Islet precursor cell (in vitro differentiated cells): ENCODE measurements at places on chromosomes 12 and 14.

GRCh38 chr12:59446116-59446515, 149.7 kb upstream of the SLC16A7 start:
- DNase-seq: peak; percentile 62

DNA sequence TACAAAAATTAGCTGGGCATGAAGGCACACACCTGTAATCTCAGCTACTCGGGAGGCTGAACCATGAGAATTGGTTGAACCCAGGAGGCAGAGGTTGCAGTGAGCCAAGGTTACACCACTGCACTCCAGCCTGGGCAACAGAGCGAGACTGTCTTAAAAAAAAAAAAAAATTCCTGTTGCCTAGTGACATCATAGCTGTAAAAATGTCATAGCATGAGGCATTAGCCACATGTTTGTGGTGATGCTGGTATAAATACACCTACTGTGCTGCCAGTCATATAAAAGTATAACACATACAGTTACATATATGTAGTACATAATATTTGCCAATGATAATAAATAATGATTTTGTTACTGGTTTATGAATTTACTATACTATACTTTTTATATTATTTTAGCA, 22.2 kb downstream of the SLC41A2 start:
- DNase-seq: no peak

DNA sequence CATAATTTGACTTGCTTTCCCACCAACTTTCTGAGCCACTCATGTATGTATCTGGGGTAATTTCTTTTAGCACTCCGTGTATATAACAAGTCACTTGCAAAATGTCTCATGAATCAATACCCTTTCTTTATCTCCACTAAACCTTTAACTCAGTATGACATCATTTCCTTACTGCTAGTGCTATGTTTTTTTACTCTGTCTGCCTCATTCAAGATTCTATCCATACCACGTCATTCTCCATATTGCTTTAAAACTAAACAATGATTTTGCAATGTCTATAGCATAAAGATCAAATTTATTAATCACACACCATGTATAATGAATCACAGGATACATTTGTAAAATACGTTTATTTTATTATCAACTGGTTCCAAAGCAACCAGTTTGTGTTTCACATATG, 178.2 kb downstream of the PIK3C2G start:
- DNase-seq: no peak

GRCh38 chr12:112597986-112598385, 179.2 kb downstream of the PTPN11 start:
- DNase-seq: no peak

DNA sequence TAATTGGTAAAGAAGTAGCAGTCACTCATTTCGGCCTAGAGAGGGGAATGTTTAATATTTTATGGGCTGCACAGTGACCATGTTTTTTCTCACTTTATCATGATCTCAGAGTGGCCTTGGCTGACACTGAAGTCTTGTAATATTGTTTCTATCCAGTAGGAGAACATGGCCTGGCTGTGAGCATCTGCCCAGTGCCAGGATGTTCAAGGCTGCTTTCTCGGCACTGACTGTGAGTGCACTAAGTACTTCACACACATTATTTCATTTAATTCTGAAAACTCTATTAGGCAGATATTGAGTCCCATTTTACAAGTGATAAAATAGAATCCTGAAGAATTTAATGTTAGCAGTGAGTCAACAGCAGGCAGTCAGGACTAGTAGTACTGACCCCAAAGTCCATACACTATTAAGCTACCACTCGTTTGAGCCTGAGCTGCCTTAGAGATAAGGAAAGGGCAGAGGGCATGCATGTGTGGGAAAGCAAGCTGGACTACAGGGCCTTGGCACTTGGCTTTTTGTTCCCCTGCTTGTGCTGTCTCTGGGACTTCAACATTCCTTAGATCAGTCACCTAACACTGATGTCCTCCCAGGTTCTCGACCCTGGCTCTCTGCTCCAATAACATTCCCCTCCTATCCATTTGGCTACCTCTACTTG, 42.2 kb upstream of the APPL2 start:
- no peak for DNase-seq

DNA sequence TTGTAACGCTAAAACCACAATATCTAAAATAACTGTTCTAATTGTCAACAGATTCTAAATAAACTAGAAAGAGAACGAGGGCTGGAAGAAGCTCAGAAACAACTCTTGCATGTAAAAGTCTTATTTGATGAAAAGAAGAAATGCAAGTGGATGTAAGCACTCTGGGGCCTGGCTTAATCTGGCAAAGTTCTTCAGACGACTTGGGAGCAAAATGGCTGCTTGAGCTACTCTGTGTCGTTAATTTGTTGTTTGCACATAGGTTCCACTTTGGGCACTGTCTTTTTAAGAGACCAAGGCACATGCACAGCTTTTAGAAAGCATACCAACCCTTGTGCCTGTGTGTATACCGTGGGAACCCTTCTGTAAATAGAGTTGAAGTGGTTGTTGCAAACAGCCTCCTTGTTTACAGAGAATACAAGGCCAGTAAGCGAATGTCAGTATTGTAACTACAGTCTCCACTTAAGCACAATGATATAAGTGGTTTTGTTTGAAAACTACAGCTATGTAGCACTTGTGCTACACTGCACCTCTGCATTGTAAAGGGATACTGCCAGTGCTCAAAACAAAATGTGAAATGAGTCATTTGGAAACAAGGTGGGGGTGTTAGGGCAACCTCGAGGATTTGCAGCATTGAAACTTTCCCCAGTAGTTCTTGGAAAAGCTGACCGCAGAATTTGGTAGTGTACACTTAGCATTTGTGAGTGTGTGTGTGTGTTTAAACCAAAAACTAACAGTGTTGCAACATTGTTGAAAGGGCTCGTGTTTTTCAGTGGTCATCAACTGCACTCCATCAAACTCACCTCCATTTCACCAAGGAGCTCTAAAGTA, 154.3 kb downstream of the CEP83 start:
- no peak for DNase-seq

- no peak for DNase-seq
Observed at GRCh38 chr12:119949145-119949544, 39.9 kb upstream of the BICDL1 start.
